Gastroesophageal sphincter (tissue), 4 donors: ENCODE measurements at places on chromosomes 7 and 10. TPM values are rescaled to one million over a fixed set of nuclear protein-coding genes. Genes with fewer than 3 reads are reported as not detected.

The CPED1 gene
- total RNA-seq, result 58.8 TPM

DNA sequence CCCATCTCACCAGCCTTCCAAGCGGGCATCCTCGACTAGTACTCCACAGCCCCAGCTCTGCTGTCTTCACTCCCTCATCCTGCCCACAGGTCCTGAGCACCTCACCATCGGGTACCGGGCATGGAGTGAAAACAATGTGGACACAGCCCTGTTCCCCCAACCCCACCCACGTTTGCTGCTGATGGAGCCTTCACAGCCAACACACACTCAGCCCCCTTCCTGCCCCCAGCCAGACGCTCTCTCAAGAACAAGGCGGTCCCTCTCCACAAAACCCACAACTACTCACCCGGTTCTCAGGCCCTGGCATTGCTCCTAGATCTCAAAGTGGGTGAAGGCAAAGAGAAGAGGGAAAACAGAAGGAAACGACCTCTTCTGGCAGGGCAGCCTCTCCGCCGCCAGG is 56.1 kb downstream of the SLIT1 start:
- no peak for ATAC-seq

GRCh38 chr10:1754506-1755153 is 17.3 kb upstream of the ADARB2 start:
- ATAC-seq, result no peak

- ATAC-seq, result no peak
Observed at GRCh38 chr7:18109762-18110161, 82.1 kb upstream of the PRPS1L1 start.

DNA sequence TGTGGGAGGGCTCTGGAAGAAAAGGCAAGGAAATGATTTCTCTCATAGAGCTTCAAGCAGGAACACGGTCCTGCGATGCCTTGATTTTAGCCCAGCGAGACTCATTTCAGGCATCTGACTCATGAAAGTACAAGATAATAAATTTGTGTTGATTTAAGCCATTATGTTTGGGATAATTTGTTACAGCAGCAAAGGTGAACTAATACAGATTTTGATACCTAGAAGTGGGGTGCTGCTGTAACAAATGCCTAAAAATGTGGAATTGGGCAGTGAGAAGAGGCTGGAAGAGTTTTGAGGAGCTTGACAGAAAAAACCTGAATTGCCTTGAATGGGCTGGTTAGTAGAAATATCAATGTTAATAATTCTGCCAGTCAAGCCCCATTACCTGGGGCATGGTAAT is 44.1 kb upstream of the NRF1 start:
- no peak for ATAC-seq

DNA sequence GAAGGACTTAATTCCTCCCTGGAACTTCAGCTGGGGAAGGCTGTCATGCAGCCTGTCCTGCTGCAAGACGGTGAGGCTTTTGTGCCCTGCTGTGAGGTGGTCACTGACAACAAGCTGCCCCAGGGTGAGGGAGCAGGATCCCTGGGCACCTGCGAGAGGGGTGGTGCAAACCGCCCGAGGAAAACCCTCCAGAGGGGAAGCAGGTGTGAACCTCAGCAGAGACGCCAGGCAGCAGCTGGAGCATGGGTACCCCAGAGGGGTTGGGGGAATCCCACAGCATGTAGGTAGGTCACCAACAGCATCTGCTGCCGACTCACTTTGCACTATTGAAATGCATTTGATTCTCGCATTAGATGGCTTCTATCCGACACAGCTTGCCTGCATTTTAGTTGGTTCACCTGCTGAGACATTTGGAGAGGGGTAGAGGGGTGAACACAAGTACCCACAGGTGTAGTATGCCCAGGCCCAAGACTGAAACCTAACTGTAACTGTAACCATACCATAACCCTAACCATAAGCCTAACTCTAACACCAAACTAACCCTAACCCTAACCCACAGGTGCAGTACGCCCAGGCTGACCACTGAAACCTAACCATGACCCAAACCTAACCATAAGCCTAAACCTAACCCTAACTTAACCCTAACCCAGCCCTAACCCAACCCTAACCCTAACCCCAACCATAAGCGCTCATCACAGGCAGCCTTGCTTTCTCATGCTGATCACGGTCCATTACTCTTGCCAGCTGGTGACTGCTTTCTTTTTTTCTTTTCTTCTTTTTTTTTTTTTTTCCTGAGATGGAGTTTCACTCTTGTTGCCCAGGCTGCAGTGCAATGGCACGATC is 85.9 kb downstream of the ELFN1 start:
- ATAC-seq, result no peak

DNA sequence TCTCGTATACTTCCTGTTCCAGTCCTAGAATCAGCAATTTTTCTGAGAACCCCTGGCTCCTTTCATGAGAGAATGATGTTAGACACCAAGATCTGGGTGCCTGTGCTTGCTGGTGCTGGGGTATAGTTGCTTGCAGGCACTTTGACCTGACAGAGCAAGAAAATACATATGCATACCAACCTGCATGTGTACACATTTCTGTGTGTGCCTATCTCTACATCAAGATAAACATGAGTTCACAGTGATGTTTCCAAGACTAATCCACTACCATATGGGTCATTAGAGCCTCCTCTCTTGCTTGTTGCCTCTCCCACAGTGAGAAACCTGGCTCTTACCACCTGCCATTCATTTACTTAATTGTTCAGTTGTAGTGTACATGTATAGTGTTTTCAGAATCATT is 229.1 kb upstream of the IGFBP3 start:
- no peak for ATAC-seq

DNA sequence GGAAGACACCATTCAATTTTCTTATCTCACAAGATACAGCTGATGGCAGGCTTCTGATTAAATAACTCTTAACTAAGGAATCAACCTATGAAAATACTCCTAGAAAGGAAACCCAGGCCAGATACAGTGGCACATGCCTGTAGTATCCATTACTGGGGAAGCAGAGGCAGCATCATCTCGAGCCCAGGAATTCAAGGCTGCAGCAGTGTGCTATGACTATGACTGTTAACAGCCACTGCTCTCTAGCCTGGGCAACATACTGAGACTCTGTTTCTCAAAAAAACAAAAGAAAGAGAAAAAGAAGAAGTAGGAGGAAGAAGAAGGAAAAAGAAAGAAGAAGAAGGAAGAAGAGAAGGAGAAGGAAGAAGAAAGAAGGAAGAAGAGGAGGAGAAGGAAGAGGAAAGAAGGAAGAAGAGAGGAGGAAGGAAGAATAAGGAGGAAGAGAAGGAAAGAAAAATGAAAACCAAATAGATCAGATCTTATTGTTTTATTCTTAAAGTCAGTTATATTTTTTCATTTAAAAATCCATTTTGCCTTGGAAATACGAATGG is 18.0 kb downstream of the DPY19L1 start:
- no peak for ATAC-seq

The SPDYE9 gene
- total RNA-seq, result not detected

- ATAC-seq, result no peak
Observed at GRCh38 chr7:24135003-24135817, 148.8 kb upstream of the NPY start.

GRCh38 chr10:51389415-51390321 is 309.7 kb downstream of the CSTF2T start:
- peak; percentile 48 for ATAC-seq
